ENCODE measurements at places on chromosomes 16 and 17. TPM values are rescaled to one million over a fixed set of nuclear protein-coding genes. Genes with fewer than 3 reads are reported as not detected.

Gene CLEC19A
- polyA plus RNA-seq, result 0.05 TPM

Gene NEURL4
- 34.5 TPM for polyA plus RNA-seq

Gene SMIM5
- polyA plus RNA-seq, result 5.1 TPM

Gene P3H4
- 37.8 TPM for polyA plus RNA-seq

DNA sequence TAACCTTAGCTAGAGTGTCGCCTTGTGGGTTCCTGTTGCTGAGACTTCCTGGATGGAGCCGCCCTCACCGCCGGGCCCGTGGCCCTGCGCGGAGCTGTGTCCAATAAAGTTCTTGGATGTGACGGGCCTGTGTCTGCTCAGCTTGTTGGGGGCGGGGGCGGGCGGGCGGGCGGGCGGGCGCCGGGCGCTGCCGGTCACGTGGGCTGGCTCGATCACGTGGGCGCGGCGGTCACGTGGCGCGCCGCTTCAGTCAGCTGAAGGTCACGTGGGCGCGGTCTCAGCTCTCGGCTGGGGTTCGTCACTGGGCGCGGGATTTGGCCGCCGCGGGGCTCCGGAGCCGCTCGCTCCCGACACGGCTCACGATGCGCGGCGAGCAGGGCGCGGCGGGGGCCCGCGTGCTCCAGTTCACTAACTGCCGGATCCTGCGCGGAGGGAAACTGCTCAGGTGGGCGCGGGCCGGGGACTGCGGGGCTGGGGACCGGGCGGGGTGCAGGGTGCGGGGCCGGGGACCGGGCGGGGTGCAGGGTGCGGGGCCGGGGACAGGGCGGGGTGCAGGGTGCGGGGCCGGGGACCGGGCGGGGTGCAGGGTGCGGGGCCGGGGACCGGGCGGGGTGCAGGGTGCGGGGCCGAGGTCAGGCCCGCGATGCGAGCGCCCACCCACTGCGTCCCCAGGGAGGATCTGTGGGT is at the start of gene AMDHD2:
Gene AMDHD2 (plus strand): TSS at position 275 of the 687 bp plus-strand sequence. CDS start 88 bp downstream, at position 363.
- DNase-seq, result peak; percentile 81

Data from left kidney (tissue), 8 donors.